CD4-positive, CD25-positive, alpha-beta regulatory T cell (primary cell): ENCODE measurements at places on chromosomes 13 and 19. TPM values are rescaled to one million over a fixed set of nuclear protein-coding genes. Genes with fewer than 3 reads are reported as not detected.

The CYP4F8 gene
- not detected for polyA plus RNA-seq

DNA sequence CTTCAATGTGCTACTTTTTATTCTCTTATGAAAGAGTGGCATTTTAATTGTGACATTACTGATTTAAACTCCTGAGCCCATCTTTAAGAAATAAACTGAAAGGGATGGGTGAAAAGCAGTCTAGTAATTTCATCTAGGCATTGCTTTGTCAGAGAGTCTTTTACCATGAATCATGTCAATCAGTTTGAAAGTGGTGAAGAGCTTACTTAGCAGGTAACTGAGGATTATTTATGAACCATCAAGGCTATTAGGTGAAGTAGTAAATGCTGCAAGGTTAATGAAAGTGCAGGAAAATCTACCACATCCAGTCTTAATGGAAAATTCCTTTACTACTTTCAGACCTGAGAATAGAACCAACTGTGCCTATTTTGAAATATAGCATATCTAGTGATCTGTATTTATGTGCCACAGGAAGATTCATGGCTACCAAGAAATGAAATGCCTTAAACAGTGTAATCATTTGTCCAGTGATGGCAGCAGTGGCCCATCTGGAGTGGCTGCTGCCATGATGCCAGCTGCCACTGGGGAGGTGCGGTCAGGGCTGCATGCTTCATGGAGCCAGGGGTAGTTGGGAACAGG lies 368.9 kb downstream of the SLITRK6 start:
- no peaks in the 10 kb centered on the region for H3K27me3 ChIP-seq
- H3K27ac ChIP-seq, result no peak overlapping the region
- H3K4me1 ChIP-seq, result no peaks in the 10 kb centered on the region
- no peaks in the 10 kb centered on the region for H3K36me3 ChIP-seq
- H3K4me3 ChIP-seq, result no peak overlapping the region

DNA sequence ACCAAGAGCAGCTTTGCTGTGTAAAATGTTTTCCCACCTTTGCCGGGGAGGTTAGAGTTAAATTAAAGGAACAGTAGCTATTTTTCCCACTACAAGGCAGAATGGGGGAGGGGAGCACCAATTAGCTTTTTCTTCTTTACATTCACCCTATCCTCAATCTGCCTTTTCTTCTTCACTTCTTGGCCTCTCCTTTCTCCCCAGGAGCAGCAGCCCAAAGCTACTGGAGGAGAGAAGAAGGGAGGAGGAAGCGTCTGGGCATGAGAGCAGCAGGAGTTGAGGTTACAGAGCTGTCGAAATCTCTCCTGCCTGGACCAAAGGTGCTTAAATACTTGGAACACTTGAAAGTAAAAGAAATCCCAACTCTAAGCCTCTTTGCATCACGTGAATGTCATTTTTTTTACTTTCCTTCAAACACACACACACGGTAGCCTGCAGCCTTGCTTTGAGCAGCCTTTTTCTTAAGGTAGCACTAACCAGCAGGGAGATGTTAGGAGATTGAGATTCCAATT lies 39.0 kb upstream of the WASF3 start:
- H3K36me3 ChIP-seq, result no peaks in the 10 kb centered on the region
- no peaks in the 10 kb centered on the region for H3K27me3 ChIP-seq
- DNase-seq, result no peak
- H3K4me3 ChIP-seq, result no peak overlapping the region

DNA sequence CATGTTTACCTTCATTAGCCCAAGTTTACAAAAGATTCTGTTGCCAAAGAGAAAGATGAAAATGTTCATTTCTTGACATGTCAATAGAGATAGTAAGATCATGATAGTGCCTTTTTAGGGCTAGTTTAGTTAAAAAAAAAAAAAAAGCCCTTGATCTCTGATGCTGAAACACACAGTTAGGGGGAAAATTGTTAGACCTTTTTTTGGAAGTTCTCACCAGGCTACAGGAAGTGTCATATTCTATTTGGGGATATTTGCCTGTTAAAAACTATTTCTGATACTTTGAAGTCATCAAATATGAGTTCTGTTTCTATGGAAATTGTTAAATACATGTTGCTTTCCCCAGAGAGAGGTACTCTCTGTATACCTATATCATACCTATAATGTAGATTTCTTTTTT lies 21.6 kb downstream of the SLAIN1 start:
- H3K4me1 ChIP-seq, result peaks cover 6% of the 10 kb centered on the region
- no peaks in the 10 kb centered on the region for H3K27me3 ChIP-seq
- H3K36me3 ChIP-seq, result peaks cover 17% of the 10 kb centered on the region

DNA sequence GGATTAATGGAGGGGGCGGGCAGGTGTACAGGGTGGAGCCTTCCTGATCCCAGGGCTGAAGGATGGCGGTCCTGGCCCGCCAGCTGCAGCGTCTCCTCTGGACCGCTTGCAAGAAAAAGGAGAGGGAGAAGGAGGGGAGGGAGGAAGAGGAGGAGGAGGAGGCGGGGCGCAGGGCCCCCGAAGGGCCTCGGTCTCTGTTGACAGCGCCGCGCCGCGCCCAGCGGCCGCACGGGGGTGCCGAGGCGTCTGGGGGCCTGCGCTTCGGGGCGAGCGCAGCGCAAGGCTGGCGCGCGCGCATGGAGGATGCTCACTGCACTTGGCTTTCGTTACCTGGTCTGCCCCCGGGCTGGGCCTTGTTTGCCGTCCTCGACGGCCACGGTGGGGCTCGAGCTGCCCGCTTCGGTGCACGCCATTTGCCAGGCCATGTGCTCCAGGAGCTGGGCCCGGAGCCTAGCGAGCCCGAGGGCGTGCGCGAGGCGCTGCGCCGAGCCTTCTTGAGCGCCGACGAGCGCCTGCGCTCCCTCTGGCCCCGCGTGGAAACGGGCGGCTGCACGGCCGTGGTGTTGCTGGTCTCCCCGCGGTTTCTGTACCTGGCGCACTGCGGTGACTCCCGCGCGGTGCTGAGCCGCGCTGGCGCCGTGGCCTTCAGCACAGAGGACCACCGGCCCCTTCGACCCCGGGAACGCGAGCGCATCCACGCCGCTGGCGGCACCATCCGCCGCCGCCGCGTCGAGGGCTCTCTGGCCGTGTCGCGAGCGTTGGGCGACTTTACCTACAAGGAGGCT lies at the start of gene PPM1N:
TSS of gene PPM1N (plus strand) at position 33 of the 785 bp plus-strand sequence. CDS start at position 63, 30 bp downstream.
- peaks cover 39% of the 10 kb centered on the region for H3K4me1 ChIP-seq
- peak within 1 kb of the TSS; percentile 49 for H3K27ac ChIP-seq
- H3K36me3 ChIP-seq, result no peaks in the 10 kb centered on the region
- H3K27me3 ChIP-seq, result peaks cover 12% of the 10 kb centered on the region
- peak within 1 kb of the TSS; percentile 58 for H3K4me3 ChIP-seq

DNA sequence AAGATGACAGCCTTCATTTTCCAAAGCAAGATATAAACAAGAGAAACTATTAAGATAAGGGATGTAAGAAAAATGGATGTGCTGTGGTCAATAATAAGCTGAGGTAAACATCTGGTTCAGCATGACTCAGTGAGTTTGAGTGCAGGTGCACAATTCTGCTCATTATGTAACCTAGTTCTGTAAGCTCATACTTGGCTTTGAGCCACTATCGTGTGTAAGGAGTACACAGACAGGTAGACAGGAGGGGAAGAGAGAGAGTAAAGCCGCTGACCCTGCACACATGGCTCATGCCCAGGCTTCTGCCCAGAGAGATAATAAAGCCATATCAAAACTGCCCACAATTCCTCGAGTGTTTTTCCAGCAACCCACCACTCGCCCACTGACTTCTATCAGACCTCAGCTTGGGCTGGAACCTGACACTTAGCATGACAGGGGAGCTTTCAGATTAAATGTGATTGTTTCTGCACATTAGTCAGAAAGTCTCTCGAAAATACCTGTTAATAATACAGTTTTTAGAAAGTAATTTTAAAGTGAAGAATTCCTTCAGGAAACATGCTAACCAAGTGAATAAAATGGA lies 51.7 kb downstream of the ZNF91 start:
- H3K36me3 ChIP-seq, result peaks cover 30% of the 10 kb centered on the region
- no peaks in the 10 kb centered on the region for H3K27me3 ChIP-seq
- no peak for DNase-seq
- no peak overlapping the region for H3K4me3 ChIP-seq
